Memory B cell (primary cell): ENCODE measurements at places on chromosomes 7 and 10.

- DNase-seq = no peak
These were observed 50.8 kb upstream of the AOAH start for GRCh38 chr7:36775061-36775620.

GRCh38 chr7:117673839-117674238 lies 194.0 kb downstream of the CFTR start:
- no peak for DNase-seq

DNA sequence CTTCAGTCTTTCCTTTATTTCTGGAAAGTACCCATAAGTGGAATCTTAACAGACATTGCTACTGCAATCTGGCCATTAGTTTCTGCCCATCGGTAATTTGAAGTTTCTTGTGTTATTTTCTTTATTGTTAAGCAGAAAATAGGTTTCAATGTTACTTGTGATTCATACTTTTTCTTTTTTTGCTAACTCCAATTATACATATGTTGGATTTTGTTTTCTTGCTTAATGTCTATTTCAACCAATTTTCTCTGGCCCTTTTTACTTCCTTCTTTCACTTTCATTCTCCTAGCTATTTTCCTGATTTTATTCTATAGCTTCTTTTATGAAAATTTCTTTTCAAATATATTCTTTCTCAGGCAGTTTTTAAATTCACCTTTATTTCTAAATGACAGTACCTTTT lies 457.4 kb downstream of the TCERG1L start:
- DNase-seq = no peak

DNA sequence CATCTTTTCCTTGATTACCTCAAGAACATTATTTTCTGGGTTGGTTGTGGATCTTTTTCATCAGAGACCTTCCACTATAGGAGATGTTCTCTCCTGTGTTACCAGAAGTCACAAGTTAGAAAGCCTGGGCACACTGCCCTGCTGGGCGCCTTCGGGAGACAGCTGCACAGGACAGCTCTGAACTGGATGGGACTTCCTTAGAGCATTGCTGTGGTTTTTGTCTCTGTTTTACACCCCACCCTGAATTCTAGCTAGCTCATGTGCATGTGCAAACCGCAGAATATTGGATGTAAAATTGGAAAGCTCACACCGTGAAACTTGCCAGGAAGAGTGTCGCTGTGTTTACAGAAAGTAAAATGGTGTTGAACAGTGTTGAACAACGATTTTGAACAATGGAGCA lies 54.4 kb upstream of the SEC61G start:
- no peak for DNase-seq

- no peak for DNase-seq
These were observed 239.4 kb downstream of the C7orf25 start for GRCh38 chr7:42672339-42672999.

GRCh38 chr7:30930621-30931020 lies 19.0 kb downstream of the AQP1 start:
- DNase-seq = no peak

DNA sequence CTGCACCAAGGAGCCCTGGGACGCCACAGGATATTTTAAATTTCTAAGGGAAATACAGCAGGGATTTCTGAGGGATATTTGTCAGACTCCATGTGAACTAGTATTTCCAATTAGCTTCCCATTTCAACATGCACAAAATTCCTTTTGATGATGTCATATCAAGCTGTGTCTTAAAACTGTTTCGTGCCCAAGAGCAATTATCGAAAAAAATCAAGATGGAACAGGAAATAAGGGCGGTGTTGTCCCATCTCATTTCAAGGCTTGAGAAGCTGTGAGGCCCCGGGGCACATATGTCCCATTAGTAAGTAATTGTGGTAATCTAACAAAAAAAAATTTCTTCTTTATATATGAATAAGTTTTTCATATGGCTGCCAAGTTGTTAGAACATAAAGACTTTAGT lies 47.4 kb downstream of the PPP1R17 start:
- DNase-seq = no peak

DNA sequence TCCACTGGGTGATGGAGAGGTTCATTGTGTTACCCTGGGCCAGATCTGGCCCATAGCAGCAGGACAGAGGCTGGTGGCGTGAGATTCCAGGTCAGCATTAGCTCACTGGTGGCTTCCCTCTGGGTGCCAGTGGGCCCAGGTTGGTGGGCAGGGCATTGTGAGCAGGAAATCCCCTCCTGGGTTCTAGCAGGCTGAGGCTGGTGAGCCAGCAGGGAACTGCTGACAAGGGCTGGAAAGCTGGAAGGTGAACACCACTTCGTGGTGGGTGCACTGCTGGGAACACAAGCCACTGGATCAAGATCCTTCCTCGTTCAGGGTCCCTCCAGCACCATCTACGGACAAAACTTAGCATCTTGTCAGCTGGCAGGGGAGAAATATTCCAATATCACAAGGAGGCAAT lies 259.2 kb upstream of the FZD1 start:
- DNase-seq = no peak

DNA sequence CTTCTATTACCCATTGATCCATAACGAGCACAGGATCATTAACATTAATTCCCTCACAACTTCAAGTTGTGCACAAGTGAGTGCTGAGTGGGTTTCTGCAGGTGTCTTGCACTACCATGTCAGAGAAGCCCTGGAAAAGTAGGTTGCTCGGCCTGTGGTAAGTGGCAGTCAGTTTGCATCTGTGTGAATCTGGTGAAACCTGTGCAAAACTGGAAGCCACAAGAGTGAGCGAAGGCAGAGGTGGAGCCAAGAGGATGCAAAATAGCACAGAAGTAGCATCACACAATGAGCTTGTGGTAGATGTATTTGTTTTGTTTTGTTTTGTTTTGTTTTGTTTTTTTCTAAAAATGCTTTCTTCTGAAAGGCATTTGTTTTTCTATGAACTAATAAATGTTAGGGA lies 181.5 kb downstream of the THSD7A start:
- no peak for DNase-seq

GRCh38 chr10:92125144-92125543 lies 165.7 kb downstream of the CPEB3 start:
- DNase-seq = no peak

DNA sequence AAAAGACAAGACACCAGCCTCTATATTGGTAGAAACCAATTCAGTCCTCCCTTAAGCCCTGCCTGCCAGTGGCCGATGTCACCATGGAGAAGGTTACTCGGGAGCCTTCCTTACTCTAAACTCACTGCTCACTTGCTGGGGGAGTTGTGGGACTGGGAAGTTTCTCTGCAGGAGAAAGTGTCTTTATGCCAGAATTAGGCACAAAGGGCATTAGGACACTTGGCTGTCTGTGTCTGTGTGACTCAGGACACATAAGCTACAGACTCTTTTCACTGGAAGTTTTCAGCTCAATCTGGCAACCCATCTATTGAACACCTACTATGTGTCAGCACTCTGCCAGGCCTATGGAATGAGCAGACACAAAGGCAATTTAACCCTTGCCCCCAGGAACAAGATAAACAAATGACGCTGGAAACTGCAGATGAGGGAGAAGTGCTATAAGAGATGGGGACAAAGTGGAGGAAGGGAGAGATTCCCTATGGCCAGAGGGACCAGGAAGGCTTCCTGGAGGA lies 49.5 kb upstream of the CACUL1 start:
- no peak for DNase-seq

- DNase-seq = no peak
These were observed 12.2 kb upstream of the RSBN1L start for GRCh38 chr7:77684030-77684429.

DNA sequence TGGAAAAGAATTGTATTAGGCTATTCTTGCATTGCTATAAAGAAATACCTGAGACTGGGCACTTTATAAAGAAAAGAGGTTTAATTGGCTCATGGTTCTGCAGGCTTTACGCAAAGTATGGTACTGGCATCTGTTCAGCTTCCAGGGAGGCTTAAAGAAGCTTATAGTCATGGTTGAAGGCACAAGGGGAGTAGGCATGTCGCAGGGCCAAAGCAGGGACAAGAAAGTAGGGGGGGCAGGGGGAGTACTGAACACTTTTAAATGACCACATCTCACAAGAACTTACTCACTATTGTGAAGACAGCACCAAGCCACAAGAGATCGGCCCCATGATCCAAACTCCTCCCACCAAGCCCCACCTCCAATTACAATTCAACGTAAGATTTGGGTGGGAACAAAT lies 152.5 kb upstream of the PHF14 start:
- DNase-seq = no peak

DNA sequence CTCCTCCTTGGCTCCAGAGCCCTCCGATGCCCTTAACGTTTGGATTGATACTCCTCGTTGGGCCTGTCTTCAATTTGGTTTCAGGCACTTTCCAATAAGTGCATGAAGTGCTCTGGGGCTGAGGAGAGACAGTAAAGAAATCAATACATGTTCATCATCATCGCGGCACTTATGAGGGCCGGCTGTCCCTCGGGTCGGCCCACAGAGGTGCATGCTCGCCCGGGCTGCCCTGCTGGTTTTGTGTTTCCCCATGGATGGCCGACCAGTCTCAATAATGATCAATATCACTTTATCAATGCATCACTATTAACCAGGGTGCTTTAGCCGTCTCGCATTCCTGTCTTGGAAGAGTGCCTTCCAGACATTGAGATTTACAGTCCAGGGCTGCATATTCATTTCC lies 154.2 kb downstream of the EBF3 start:
- no peak for DNase-seq

- DNase-seq = no peak
These were observed 143.9 kb downstream of the RAPGEF5 start for GRCh38 chr7:22213081-22213480.

DNA sequence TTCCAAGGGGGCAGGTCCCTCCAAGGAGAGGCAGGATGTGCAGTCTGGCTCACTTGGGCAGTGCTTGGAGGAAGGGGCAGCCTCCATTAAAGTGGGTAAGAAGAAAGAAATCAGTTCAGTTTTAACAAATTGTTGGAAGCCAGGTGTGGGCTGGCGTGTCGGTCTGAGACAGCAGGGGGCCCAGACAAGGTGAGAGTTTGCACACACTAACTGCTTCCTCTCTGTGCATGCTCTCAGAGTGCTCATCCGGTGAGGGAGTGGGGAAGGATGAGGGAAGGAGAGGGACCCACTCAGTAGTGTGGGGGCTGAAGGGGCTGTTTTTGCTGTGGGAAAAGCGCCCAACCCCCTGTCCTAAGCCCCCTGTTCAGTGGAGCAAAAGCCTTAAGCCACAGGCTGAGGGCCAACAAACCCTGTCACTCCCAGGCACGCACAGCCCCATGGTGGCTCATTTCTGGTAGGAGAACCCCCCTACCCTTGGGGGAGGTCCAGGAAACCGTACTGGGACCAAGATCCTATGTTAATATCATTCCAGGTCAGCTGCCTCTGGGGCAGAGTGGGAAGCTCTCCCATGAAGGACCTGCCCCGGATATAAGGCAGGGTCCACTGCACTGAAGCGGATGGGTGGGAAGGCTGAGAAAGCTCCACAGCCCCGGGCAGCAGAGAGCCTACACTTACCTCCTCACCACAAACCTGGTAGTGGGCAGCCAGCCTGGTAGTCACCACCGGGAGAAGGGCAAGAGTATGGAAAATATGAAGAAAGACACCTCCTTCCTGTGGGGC lies 5.1 kb upstream of the PCBD1 start:
- DNase-seq = no peak

- DNase-seq = no peak
These were observed 100.1 kb downstream of the FOXL3 start for GRCh38 chr7:389911-390601.

GRCh38 chr7:94650147-94651051 lies 5.5 kb downstream of the SGCE start:
- DNase-seq = no peak

- no peak for DNase-seq
These were observed 15.4 kb upstream of the GRB10 start for GRCh38 chr7:50798126-50798525.

- DNase-seq = no peak
These were observed 8.6 kb downstream of the CALN1 start for GRCh38 chr7:72403458-72404076.

DNA sequence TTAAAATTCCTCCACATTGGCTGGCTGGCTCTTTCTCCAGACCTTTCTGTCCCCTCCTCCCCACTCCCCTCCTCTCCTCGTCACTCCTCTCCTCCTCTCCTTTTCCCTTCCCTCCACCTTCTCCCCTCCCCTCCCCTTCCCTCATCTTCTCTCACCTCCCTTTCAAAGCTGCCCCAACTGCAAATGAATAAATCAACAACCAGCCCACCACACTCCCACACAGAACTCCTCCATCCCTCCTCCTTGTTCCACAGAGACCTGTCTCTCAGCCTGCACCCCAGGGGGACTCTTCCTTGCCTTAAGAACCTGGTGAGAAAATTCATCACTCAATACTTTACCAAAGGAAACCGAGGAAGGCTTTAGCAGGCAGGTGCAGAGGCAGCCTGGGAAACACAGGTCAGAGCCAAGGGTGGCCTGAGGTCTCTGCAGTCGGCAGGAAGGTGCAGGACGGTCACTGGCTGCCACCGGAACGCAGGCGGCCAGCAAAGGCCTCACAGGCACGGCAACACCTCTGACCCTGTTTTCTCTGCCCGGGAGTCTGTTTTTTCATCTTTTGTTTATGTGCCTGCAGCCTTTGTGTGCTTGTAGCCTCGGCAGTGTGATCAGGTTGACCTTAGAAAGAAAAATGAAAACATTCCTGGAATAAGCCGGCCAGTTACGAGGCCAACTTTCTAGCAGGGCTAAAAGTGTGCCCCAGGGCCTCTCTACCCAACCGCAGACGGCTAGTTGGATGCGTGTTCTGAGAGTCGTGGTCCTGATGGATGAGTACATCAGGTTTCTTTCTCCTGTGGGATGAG lies 207.6 kb upstream of the KLF6 start:
- no peak for DNase-seq

- no peak for DNase-seq
These were observed 90.7 kb upstream of the LEP start for GRCh38 chr7:128150223-128150865.

GRCh38 chr7:96089511-96089910 lies 232.4 kb downstream of the SLC25A13 start:
- no peak for DNase-seq
